Activated naive CD4-positive, alpha-beta T cell treated with anti-CD3 and anti-CD28 coated beads, Interleukin-2, amount 10 ng/mL, durations not matched to agents 7 days and 5 days (primary cell): ENCODE measurements at places on chromosomes 1 and 21.

GRCh38 chr21:26070822-26071425 lies 99.6 kb downstream of the APP start:
- peak; percentile 58 for DNase-seq

- DNase-seq, result no peak
Measured at GRCh38 chr1:229238674-229239415, 32.1 kb upstream of the RAB4A start.

DNA sequence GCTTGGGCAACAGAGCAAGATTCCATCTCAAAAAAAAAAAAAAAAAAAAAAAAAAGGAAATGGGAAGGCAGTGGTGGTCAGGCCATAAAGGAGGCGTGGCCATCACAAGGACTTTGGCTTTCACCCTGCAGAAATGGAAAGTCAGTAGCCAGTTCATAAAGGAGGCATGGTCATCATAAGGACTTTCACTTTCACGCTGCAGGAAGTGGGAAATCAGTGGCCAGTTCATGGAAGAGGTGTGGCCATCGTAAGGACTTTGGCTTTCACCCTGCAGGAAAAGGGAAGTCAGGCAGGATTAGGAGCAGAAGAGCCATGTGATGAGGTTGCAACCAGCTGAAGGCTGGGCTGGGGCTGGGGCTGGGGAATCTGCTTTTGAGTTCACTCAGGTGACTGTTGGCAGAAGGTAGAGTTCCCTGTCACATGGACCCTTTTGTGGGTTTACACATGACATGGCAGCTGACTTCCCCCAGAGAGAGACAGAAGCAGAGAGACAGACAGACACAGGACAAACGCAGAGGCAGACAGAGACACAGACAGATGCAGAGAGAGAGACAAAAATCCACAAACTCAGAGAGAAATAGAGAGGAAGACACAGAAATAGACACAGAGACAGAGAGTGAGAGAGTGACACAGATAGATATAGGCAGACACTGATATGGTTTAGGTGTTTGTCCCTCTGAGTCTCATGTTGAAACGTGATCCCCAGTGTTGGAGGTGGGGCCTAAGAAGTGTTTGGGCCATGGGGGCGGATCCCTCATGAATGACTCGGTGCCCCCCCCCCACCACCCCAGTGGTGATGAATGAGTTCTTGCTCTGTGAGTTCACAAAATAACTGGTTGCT lies 263.9 kb upstream of the KAZN start:
- no peak for DNase-seq

DNA sequence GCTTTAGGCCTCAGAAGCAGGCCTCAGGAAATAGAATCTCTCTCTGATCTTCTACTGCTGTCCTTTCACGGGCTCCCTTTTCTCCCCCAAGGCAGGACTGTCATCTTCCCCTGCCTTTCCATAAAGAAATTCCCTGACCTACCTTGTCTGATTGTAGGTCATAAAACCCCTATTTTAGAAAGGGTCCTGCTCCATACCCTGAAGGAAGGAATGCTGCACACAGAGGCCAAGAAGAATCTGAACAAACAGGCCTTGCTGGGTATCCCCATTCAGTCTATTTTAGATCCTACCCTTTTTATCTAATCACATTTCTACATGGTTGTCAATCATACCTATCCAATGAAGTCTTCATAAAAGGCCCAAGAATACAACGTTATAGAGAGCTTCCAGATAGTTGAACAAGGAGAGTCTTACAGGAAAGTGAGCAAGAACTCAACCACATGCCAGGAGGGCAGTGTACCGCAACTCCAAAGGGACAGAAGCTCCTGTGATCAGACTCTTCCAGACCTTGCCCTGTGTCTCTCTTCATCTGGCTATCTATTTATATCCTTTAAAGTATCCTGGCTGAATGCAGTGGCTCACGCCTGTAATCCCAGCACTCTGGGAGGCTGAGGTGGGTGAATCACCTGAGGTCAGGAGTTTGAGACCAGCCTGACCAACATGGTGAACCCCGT lies 93.1 kb downstream of the SLC16A1 start:
- no peak for DNase-seq

DNA sequence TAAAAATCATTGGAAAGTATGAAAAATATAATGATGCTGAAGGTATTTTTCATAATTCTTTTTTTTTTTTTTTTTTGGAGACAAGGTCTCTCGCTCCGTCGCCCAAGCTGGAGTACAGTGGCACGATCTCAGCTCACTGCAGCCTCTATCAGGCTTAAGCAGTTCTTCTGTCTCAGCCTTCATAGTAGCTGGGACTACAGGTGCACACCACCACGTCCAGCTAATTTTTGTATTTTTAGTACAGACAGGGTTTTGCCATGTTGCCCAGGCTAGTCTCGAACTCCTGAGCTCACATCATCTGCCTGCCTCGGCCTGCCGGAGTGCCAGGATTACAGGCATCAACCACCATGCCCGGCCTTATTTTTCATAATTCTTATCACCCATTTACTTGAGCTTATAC lies 13.3 kb downstream of the SMAP2 start:
- no peak for DNase-seq

DNA sequence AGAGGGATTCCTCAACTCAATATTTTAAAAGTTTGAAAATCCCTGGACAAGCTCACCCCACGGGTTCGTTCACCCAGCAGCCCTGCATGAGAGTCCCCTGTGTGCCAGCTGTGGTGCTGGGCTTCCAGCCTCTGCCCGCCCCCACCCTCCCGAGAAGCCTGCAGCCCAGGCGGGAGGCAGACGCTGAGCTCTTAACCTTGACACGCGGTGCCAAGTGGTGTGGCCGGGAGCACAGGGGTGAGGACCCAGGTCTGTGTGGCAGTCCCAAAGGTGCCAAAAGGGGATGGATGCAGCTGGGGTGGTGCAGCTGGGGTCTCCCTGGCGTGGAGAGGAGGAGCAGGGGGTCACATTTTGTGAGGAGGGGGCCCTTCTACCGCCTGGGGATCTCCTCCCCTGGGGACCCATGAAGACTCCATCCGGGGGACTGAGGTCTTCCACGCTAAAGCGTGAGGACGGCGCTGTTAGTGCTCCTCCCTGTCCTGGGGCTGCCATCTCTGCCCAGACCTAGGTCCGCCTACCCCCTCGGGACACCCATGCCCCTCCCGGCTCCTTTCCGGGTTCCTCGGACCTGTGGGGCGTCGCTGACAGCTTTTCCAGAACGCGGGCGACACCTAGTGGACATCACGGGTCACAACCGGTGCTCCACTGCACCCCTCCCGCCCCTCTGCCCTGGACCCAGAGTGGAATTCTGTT lies 12.9 kb downstream of the PLA2G2F start:
- DNase-seq, result peak; percentile 85

DNA sequence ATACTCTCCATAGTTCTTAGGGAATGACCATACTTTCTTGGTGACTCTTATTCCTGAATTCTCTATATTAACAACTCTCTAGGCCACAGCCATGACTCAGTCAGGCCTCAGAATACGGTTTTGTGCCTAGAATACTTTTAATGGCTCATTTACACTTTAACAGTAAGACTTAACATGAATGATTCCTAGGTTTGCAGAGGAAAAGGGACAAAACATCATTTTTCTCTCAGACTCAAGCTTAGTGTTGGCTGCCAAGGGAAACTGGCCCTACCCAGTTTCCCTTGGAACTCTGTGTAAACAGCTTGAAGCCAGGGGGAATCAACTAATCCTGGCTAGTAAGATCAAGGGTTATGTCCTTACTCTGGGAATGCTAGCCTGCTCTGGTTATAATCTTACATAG lies 164.9 kb upstream of the PKN2 start:
- no peak for DNase-seq

DNA sequence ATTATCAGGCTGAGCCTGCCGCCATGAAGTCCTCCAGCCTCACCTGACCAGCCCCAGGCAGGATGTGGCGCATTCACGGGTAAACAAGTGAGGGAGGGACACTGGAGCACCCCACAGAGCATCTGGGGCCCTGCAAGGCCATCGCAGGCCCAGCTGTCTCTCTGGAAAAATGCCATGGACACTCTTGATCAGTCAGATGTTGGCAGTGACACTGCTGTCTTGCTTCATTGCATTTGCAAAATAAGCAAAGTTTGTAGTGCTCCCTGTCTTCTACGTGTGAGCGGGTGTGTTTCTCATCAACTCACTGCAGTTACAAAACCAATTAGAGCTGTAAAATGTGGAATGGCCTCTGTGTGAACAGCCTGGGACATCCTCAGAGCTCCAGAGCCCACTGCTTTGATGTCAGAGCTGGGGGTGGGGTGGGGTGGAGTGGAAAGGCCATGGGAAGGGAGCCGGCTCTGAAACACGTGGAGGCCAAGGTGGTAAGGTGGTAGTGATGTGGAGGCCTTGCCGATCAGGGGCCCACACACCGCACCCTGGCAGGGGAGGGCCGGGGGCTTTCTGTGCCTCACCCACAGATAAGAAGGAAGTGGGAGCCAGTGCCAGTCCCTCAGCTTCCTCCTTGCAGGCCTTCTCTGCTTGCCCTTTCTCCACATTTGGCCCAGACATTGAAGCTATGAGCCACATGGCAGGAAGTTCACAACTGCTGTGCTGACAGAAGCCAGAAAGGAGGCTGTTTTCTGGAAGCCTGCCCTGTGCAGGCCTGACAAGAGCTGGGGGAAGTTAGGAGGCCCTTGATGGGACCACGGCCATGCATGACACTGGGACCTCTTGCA lies 254.9 kb downstream of the RHOU start:
- DNase-seq, result no peak

- no peak for DNase-seq
Measured at GRCh38 chr1:23597635-23598388, 38.5 kb upstream of the ID3 start.

GRCh38 chr21:31335957-31336738 lies 7.9 kb downstream of the TIAM1 start:
- no peak for DNase-seq

- DNase-seq, result no peak
Measured at GRCh38 chr1:205318231-205318991, 3.1 kb downstream of the NUAK2 start.

DNA sequence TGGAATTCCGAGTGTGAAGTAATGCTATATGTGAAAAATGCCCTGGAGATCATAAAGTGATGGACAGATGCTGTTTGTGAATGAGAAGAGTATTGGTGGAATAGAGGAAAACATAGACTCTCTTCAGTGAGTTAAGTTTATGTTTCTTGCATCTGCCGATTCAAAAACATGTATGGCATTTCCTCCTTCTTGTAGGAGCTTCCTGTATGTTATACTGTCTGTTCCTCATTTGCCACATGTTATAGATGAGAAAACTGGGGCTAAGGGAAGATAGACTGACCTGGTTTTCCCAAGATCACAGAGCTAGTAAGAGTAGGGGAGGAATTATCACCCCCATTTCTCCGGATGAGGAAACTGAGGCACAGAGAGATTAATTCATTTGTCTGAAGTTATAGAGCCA lies 41.1 kb upstream of the IL20 start:
- DNase-seq, result no peak

GRCh38 chr1:165637427-165637826 lies 6.4 kb downstream of the MGST3 start:
- DNase-seq, result no peak

- peak; percentile 61 for DNase-seq
Measured at GRCh38 chr1:150973836-150974579, 627 bp downstream of the CERS2 start.

GRCh38 chr1:76018045-76018444 lies 56.5 kb upstream of the ST6GALNAC3 start:
- no peak for DNase-seq

GRCh38 chr1:244863491-244864252 lies 671 bp downstream of the HNRNPU start:
- DNase-seq, result no peak

- peak; percentile 57 for DNase-seq
Measured at GRCh38 chr1:32992489-32993323, 28.1 kb upstream of the RNF19B start.

DNA sequence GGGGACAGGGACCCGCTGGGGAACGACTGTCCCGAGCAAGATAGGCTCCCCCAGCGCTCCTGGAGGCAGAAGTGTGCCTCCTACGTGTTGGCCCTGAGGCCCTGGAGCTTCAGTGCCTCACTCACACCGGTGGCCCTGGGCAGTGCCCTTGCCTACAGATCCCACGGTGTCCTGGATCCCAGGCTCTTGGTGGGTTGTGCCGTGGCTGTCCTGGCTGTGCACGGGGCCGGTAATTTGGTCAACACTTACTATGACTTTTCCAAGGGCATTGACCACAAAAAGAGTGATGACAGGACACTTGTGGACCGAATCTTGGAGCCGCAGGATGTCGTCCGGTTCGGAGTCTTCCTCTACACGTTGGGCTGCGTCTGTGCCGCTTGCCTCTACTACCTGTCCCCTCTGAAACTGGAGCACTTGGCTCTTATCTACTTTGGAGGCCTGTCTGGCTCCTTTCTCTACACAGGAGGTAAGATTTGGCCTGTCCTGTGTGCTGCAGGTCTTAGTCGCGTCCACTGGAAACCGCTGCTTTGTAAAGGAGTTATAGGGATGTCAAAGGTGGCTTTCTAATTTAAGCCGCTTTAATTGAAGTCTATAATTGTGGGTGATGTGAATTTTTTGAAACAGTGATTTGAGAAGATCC lies 717 bp downstream of the UBIAD1 start:
- DNase-seq, result peak; percentile 41

- DNase-seq, result no peak
Measured at GRCh38 chr1:245687636-245688535, 533.1 kb downstream of the KIF26B start.
